ENCODE measurements at places on chromosomes 12 and 14. TPM values are rescaled to one million over a fixed set of nuclear protein-coding genes. Genes with fewer than 3 reads are reported as not detected.

The TRPV4 gene
- total RNA-seq = 0.28 TPM

The HSPB8 gene
- 434 TPM for total RNA-seq

The SALL2 gene
- 6.7 TPM for total RNA-seq

The SLC17A8 gene
- not detected for total RNA-seq

DNA sequence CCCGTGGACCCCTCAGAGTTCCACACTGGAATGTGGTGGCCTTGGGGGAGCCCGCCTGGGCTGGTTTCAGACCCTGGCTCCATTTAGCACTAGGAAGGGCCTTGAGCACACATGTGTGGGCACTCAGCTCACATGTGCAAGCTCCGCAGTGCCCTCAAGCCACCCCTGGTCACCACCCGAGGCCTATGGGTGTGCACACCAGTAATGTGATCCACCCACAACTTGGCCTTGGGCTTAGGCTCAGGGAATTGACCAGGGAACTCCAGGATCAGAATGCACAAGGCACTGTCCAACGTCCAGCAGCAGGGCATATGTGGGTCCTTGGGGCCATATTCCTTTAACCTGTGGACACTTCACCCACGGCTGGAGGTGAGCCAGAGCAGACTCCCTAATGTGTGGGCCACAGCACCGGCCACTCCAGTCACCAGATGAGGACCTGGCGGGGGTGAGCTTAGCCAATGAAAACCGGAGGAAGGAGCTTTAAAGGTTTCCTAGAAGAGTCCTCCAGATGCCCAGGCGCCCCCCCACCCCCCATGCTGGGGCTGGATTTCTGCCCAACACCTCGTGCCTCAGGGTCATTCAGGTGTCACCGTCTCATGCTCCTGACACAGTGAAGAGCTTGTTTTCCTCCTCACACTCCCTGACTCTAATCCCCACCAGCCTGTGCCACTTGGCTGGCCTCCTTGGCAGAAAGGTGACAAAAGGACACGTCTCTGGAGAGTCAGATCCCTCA, 209.2 kb downstream of the ZFP36L1 start:
- DNase-seq = no peak

- no peak for DNase-seq
These were observed 133.2 kb downstream of the ANO4 start for GRCh38 chr12:100927826-100928225.

GRCh38 chr14:68871392-68871791, 78.5 kb upstream of the ZFP36L1 start:
- no peak for DNase-seq

GRCh38 chr12:120592121-120593049, 11.2 kb upstream of the POP5 start:
- no peak for DNase-seq

- no peak for DNase-seq
These were observed 118.7 kb upstream of the PTPRQ start for GRCh38 chr12:80325167-80325959.

DNA sequence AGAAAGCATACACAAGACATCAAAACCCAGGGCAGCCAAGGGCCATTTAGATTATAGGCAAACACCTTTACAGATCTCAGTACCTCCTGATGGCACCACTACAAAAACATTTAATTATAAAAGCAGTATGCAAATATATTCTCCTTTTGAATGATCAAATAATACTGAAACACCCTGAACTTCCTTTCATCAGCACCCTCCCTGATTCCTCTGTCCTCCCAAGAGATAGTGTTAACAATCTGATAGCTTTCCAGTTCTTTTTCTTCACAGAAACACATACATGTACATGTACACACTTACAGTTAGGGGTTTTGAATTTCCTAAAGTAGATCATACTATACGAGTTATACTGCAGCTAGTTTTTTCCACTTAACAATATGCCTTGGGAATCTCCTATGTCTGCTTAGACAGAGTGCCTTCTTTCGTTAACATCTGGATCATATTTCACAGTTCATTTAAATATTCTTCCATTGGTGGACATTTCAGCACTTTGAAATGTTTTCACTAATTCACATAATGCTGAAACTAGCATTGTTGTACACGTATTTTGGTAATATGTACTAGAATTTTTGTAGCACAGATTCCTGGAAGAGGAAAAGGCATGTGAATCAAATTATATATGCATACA, 35.2 kb downstream of the TDG start:
- DNase-seq = no peak

DNA sequence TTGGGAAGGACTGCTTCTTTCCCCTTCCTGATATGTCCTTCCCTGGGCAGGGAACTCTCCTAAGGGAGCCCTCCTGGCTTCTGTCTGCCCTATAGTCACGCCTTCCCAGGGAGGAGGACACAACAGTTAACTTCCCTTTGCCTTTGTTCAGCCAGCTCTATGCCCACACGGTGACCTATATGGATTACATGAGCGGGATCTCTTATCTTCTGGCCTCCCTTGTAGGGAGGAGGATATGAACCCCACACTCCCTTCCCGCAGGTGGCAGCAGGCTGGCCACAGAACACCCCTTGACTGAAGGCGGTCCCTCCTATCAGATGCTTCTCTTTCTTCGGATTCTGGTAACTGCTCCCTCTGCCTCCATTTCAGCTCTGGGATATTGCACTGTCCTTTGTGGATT, 135.6 kb upstream of the MAX start:
- no peak for DNase-seq

GRCh38 chr14:89933002-89933401, 21.5 kb downstream of the EFCAB11 start:
- no peak for DNase-seq

DNA sequence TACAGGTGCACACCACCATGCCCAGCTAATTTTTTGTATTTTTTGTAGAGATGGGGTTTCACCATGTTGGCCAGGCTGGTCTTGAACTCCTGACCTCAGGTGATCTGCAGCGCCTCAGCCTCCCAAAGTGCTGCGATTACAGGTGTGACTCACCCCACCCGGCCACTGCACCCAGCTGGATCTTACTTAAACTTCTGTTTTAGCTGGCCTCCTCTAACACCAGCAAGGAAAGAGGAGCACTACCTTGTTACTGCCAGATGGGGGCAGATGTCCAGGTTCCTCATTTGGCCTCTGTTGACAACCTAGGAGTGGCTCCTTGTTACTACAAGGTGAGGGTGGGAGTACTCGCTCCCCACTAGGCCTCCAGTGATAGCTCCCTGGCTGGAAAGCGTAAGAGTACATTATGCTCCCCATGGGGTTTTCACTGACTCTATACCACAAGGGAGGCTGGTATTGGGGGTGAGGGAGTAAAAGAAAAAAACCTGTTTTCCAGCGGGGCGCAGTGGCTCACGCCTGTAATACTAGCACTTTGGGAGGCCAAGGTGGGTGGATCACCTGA, 13.2 kb upstream of the ARF6 start:
- DNase-seq = no peak

DNA sequence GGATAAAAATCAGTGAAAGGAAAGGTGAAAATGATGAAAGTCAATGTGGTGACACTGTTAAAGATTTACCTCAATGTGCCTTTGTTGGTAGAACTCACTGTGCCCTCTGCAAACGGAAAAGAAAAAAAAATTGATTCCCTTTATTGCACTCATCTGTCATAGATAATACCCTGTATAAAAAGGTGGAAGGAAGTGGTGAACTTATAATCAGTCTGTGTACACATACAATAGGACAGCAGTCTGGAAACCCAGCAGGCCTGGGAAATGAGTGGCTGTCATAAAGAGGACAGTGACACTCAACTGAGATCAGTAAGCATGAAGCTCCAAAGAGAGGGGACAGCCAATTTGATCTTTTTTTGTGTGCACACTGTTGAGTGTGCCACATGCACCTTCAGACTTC, 364.7 kb downstream of the NOVA1 start:
- DNase-seq = no peak

- DNase-seq = no peak
These were observed 105.8 kb downstream of the PRKD1 start for GRCh38 chr14:29821661-29822429.

DNA sequence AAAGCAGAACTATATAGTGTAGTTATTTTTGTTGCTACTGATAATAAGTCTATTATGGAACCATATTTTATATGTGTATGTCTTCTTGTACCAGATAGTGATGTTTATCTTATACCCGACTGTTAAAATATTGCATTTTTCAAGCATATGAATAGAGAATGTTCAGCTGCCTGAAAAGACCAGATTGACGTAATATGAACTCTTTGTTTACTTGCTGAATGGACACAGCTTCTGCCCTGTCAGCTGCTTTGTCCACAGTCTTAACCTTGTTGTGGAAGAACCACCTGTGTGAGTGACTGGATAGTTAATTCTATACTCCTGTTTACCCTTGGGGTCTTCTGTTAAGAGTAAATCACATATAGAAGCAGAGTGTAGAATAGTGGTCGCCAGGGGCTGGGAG, 109.3 kb downstream of the LGR5 start:
- no peak for DNase-seq

DNA sequence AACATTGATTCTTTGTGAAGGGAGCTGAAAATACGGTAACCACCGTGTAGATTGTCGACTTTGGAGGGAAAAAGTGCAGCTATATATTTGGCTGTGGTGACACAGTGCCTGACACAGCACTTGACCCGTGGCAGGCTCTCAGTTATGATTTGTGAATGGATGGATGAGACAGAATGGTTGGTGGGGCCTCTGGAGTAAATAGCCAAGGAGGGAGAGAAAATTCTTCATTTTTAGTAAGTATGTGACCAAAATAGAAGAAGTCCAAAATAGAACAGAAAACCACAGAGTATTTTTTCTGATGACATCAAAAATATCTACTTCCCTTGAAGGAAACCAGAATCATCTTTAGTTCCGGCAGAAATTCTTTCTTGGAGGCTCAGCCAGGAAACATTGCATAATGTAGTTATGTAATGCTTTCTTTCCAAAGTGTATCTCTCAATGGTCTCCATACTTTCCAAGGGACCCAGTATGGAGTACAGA, 82.0 kb upstream of the WSCD2 start:
- no peak for DNase-seq

DNA sequence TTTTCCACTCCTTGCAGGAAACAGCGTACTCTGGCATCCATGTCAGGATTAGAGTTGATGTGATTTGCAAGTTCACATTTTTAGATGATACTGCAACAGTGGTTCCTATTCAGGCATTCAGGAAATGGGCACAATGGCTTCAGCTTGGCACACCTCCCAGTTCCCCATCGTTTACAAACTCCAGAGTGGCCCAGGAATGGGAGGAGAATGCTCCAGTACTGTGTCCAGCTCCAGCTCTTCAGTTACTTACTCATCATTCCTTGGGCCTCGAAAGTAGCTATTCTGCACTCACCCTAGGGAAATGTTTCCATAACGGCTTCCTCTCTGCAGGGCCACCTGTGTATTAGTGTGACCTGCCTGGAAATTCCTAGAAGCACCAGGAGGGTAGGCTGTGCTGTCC, 239.7 kb upstream of the RGS6 start:
- no peak for DNase-seq

All from heart left ventricle (tissue), 16 donors.